ENCODE measurements at places on chromosomes 5 and 9. TPM values are rescaled to one million over a fixed set of nuclear protein-coding genes. Genes with fewer than 3 reads are reported as not detected.

The NINJ1 gene
- 194 TPM for total RNA-seq

The FCN2 gene
- total RNA-seq, result not detected

The PCDHGB5 gene
- 26.3 TPM for total RNA-seq

The HAPLN1 gene
- 14.1 TPM for total RNA-seq

The TNFSF8 gene
- 4.1 TPM for total RNA-seq

The CTSV gene
- not detected for total RNA-seq

The C9orf40 gene
- total RNA-seq, result 4.5 TPM

The ASPN gene
- 122 TPM for total RNA-seq

DNA sequence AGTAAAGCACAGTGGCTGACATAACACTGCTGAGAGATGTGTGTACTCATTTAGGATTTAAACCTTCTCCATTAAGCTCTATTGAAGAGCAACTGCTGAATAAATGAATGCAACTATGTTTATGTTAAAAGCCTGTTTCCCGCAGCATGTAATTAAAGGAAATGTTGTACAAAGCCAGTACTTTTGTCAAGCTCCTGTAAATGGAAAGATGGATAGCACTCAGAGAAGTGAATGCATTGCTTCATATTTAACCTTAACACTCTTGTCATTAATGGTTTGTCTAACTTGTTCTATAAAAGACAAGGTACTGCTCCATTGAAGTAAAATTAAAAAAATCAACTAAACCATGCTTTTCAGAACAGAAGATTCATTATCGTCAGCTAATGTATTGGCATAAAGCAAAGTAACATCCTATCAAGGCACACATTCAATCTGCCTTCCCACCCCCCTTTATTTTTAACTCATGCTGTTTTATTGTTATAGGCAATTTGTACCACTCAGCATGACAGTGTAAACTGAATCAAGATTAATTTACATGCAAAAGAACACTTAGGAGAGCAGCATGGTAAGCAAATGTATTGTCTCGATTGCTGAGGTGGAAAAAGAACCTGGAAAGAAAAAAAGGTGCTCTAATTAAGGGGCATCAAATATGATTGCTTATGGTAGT is 240.9 kb upstream of the TBCA start:
- no peak for DNase-seq
- no peaks in the 10 kb centered on the region for H3K27me3 ChIP-seq
- no peaks in the 10 kb centered on the region for H3K4me1 ChIP-seq
- H3K4me3 ChIP-seq, result no peak overlapping the region

DNA sequence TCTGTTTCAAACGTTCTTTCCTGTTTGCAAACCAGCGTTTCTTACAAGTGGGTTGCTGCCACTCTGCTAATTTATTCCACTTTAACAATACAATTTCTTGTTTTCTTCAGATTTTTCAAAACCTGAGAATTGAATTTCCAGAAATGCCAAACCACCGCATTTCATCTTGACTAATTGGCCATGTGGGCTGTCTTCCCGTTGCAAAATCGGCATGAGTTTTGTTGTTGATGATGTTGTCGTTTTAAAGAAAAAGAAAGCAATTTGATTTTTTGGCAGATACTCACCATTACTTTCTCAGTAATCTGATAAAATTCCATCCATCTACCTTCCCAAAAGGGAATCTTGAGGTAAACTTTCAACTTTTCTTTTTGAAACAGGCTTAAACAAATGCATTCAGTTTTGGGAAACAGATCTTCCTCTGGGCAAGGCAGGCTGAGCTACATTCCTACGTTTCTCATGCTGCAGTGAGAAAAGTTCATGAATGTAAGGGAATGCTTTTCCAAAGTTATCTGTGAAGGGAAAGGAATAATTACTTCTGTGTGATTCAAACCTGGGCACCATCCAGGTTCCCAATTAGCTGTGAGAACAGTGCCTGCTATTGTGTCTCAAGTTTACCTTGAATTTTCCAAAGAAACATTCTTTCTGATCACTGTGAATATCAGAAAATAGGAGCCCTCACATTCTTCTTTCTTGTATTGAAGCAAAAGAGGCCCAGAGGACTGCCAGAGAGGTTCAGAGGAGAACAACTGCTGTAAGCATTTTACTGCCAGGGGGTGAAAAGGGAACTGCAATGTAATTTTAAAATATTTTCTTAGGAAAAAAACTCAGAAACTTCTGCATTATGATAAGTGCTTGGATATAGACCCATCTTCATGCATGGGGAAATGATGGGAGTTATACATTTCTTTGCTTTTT is 100.7 kb upstream of the TUT7 start:
- no peak overlapping the region for H3K27ac ChIP-seq
- H3K36me3 ChIP-seq, result no peaks in the 10 kb centered on the region
- peak overlapping the region; percentile 50 for H3K4me3 ChIP-seq
- H3K4me1 ChIP-seq, result peaks cover 6% of the 10 kb centered on the region
- H3K27me3 ChIP-seq, result no peaks in the 10 kb centered on the region

- H3K27ac ChIP-seq, result no peak overlapping the region
- H3K4me3 ChIP-seq, result no peak overlapping the region
- no peak for DNase-seq
- peaks cover 7% of the 10 kb centered on the region for H3K4me1 ChIP-seq
Measured at GRCh38 chr9:88399966-88400365, 11.7 kb downstream of the SPIN1 start.

GRCh38 chr5:79636981-79637733 is 24.9 kb downstream of the TENT2 start:
- H3K4me1 ChIP-seq, result no peaks in the 10 kb centered on the region
- no peak overlapping the region for H3K4me3 ChIP-seq
- no peaks in the 10 kb centered on the region for H3K36me3 ChIP-seq
- no peak for DNase-seq
- no peak overlapping the region for H3K27ac ChIP-seq

GRCh38 chr9:112111461-112111860 is 63.6 kb downstream of the SUSD1 start:
- H3K27ac ChIP-seq, result no peak overlapping the region
- DNase-seq, result no peak
- peaks cover 4% of the 10 kb centered on the region for H3K36me3 ChIP-seq
- no peak overlapping the region for H3K4me3 ChIP-seq
- H3K4me1 ChIP-seq, result no peaks in the 10 kb centered on the region

- no peaks in the 10 kb centered on the region for H3K4me1 ChIP-seq
- no peak overlapping the region for H3K4me3 ChIP-seq
- H3K27ac ChIP-seq, result no peak overlapping the region
- no peak for DNase-seq
- no peaks in the 10 kb centered on the region for H3K27me3 ChIP-seq
Measured at GRCh38 chr5:66860199-66860975, 264.2 kb downstream of the MAST4 start.

- no peak for DNase-seq
- H3K4me1 ChIP-seq, result peaks cover 4% of the 10 kb centered on the region
Measured at GRCh38 chr9:116234081-116234480, 80.5 kb downstream of the PAPPA start.

DNA sequence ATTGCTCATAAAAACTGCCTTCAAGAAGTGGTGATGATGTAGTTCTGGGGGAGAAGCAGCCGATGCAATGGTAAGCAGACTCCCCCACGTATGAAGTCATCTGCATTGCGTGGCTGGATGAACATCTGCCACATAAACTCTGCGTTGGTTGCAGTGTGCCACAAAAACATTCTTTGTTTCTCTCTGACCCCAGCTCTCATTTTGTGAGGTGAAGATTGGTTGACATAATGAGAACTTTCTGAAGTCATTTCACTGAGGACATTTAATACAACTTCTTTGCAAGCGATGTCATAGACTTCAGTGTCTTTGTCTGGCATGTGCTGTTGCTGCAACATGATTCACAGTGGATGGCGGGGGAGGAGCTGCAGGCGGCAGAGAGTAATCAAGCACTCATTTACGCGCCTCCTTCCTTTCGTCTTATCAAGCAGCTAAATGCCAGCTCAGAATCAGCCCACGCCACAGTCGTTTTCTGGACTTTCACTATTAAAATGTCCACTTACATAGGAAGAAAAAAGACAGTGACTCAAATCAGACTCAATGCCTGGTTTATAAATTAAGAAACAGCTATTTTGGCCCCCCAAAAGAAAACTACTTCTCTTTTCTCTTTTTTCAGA is 91.5 kb upstream of the NFIL3 start:
- no peak overlapping the region for H3K27ac ChIP-seq
- DNase-seq, result no peak
- no peaks in the 10 kb centered on the region for H3K36me3 ChIP-seq
- no peaks in the 10 kb centered on the region for H3K4me1 ChIP-seq

GRCh38 chr9:6641561-6641960 is 4.0 kb downstream of the GLDC start:
- no peaks in the 10 kb centered on the region for H3K36me3 ChIP-seq
- no peak overlapping the region for H3K4me3 ChIP-seq
- no peak for DNase-seq
- peaks cover 7% of the 10 kb centered on the region for H3K27me3 ChIP-seq
- H3K4me1 ChIP-seq, result peaks cover 6% of the 10 kb centered on the region

GRCh38 chr5:10118150-10118549 is 131.5 kb downstream of the ATPSCKMT start:
- no peaks in the 10 kb centered on the region for H3K4me1 ChIP-seq
- no peak for DNase-seq
- H3K27ac ChIP-seq, result no peak overlapping the region

DNA sequence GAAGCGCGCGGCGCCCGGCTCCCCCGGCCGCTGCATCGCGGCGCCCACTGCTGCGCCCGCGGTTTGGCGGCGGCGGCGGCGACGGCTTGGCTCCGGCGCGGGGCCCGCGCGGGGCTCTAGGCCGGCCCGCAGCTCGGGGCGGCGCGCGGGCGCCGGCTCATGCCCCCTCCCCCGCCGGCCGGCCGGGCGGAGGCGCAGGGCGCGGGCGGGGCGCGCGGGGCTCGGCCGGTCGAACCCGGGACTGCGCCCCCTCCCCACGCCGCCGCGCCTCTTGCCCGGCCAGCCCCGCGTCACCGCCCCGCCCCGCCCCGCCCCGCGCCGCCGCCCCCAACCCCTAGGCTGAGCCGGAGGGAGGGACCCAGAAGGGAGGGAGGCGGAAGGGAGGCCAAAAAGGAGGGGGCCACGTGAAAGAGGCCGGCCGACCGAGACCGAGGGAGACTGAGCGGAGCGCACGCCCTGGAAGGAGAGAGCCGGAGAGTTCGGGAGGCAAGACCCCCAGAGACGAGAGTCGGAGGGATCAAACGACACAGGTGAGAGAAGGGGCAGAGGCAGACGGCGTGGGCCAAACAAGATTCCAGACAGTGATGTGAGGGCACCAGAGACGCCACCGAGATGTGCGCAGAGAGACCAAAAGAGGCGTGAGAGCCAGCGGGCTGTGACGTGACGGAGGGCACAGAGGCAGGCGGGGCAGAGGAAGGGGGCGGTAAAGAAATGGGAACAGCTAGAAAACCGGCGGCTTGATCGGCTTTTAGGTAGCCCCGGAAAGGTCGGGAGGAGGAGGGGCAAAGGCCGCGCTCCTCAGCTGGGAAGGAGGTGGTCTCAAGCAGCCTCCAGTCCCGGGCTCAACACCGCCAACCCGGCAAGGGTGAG is at the start of gene BARX1:
TSS of gene BARX1 (minus strand) at position 245 of the 870 bp plus-strand sequence. CDS start at position 36, 209 bp downstream.
- H3K27me3 ChIP-seq, result peaks cover 55% of the 10 kb centered on the region
- no peak for DNase-seq
- peaks cover 71% of the 10 kb centered on the region for H3K4me1 ChIP-seq
- peak within 1 kb of the TSS; percentile 69 for H3K4me3 ChIP-seq
- H3K36me3 ChIP-seq, result no peaks in the 10 kb centered on the region
- no peak within 1 kb of the TSS for H3K27ac ChIP-seq

DNA sequence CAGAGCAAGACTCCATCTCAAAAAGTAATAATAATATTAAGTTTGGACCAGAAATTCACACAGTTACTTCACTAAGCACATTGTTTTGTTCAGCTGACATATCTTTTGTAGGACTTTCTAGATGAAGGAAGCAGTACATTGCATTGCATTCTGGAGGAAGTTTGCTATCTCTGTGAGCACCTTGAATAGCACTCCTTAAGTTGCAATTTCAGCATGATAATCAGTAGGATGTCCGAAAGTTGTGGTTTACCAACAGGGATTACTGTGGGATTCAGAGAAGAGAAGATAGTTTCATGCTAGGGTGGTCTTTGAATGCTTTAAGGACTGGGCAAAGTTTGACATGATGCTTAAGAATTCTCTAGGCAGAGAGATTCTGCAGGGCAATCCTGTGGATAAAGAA is 18.4 kb upstream of the TTC23L start:
- no peak for DNase-seq
- no peaks in the 10 kb centered on the region for H3K27me3 ChIP-seq
- peaks cover 11% of the 10 kb centered on the region for H3K4me1 ChIP-seq
- H3K4me3 ChIP-seq, result no peak overlapping the region

DNA sequence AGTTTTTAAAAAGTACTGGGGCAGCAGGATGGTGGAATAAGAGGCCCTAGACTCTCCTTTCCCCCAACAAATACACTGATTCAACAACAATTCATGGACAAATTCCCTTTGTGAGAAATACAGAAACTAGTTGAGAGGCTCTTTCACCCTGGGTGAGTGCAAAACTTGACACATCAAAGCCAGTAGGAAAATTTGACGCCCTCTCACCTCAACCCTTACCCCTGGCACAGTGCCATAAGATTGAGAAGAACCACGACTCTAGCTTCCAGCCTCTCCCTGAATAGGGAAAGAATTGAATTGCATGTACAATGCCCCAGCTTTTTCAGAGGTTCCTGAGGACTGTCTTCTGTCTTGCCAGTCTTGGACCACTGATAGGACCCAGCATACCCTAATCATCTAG is 12.3 kb downstream of the KIF4B start:
- H3K27me3 ChIP-seq, result no peaks in the 10 kb centered on the region
- H3K4me1 ChIP-seq, result no peaks in the 10 kb centered on the region
- H3K27ac ChIP-seq, result no peak overlapping the region
- no peaks in the 10 kb centered on the region for H3K36me3 ChIP-seq

DNA sequence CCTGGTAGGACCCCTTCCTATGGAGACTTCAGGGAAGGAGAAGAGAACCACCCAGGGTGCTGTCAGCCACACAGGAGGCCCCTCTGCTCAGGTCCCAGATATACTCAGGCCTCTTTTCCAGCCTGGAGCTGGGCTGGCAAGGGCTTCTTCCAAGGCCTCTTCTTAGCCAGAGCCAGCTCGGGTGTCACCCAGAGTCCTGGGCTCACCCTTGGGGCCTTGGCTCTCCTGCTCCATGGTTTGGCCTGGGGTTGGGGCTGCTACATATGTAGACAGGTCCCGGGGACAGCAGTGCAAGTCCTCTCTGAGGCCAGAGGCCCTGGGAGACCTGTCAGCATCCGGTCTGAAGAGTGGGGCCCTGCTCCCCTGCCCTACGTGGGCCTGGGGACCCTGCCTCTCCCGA is 22.8 kb downstream of the PAEP start:
- H3K27ac ChIP-seq, result no peak overlapping the region
- H3K27me3 ChIP-seq, result no peaks in the 10 kb centered on the region
- H3K4me1 ChIP-seq, result no peaks in the 10 kb centered on the region

DNA sequence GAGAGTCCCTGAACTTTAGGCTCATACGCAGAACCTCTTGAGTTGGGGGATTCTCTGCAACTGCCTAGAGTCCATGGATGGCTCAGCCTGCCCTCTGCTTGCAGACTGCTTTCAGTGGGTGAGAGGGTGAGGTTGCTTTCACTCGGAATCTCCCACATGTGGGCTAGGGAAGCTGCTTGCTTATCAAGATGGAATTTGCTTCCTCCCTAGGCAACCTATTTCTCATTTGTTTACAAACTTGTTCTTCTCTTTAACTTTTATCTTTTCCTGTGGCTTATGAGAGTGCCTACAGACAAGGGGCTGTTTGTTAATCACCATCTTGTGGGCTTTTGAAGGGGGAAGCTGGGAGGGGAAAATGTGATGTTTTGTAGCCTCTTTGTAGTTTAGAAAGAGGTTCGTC is 10.0 kb downstream of the TLE4 start:
- no peak overlapping the region for H3K4me3 ChIP-seq
- H3K27me3 ChIP-seq, result no peaks in the 10 kb centered on the region
- DNase-seq, result no peak
- H3K36me3 ChIP-seq, result no peaks in the 10 kb centered on the region
- no peaks in the 10 kb centered on the region for H3K4me1 ChIP-seq

GRCh38 chr9:86333651-86334050 is 20.6 kb downstream of the TUT7 start:
- no peak overlapping the region for H3K4me3 ChIP-seq
- peaks cover 25% of the 10 kb centered on the region for H3K36me3 ChIP-seq
- H3K27ac ChIP-seq, result no peak overlapping the region
- no peak for DNase-seq
- H3K4me1 ChIP-seq, result no peaks in the 10 kb centered on the region
